Kasumi-1 (cell line): ENCODE measurements at places on chromosomes 7 and 10.
A peak's percentile ranks its signal among the peaks of the same experiment; 100 is the strongest.

- no peak for DNase-seq
Observed at GRCh38 chr7:39271402-39271801, 293.7 kb downstream of the POU6F2 start.

GRCh38 chr7:98324782-98325181 is 43.3 kb downstream of the BRI3 start:
- DNase-seq: no peak

DNA sequence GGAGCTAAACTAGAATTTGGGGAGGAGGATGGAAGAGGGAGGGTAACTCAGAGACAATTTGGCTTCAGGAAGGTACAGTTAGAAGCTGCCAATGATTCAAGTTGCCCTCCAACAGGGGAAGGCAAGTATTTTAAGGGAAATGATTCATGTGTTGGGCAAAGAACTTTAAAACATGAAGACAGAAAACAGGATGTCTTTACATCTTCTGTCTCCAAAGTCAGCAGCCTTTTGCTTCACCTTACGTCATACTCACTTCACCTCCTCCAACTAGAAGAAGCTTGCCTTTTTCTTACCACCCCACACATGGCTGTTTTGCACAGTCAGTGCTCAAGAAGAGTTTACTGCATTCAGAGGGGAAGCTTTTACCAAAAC is 36.1 kb downstream of the PPP1R3C start:
- DNase-seq: peak; percentile 13

- peak; percentile 92 for DNase-seq
Observed at GRCh38 chr7:138886501-138886917, 88.5 kb upstream of the ATP6V0A4 start.

DNA sequence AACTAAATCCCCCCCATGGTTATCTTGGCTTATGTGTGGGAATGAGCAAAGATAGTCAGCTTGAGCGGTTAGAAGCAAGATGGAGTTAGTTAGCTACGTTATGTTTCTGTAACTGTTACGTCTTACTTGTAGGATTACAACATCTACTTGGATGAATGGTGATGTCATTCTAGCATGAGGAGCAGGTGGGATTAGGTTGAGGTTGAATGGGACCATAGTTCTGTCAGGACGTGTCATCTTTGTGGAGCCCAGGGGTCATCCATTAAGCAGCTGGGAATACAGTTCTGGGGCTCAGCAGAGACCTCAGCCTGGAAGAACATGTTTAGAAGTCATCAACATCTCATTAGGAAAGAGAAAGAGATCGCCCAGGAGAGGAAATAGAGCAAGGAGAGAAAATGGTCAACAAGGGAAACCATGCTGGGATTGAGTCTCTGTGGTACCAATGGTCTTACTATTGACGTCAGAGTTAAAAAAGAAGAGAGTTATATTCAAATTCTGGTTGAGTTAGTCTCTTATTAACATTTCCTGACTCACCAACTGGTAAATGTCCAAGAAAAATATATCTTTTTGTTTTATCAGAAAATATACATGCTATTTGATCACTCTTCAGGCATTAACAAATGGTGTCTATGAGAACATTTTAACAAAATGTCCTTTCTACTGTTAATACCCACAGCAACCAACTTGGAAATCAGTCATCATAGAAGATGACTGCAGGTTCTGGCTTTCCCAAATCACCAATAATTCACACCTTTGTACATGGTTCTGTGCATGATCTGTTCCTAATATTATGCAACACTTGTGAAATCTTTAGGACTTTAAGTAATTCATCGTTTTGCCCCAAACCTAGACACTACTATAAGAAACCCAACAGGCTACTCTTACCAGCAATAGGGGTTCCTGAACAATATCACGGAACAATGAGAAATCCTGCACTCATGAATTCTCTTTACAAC is 96.9 kb downstream of the KIAA1217 start:
- DNase-seq: no peak

GRCh38 chr10:58972576-58973234 is 203.7 kb upstream of the PHYHIPL start:
- DNase-seq: no peak

GRCh38 chr7:150803161-150803860 is 2.7 kb downstream of the TMEM176A start:
- DNase-seq: no peak

- DNase-seq: no peak
Observed at GRCh38 chr10:58356756-58357155, 21.9 kb downstream of the UBE2D1 start.

DNA sequence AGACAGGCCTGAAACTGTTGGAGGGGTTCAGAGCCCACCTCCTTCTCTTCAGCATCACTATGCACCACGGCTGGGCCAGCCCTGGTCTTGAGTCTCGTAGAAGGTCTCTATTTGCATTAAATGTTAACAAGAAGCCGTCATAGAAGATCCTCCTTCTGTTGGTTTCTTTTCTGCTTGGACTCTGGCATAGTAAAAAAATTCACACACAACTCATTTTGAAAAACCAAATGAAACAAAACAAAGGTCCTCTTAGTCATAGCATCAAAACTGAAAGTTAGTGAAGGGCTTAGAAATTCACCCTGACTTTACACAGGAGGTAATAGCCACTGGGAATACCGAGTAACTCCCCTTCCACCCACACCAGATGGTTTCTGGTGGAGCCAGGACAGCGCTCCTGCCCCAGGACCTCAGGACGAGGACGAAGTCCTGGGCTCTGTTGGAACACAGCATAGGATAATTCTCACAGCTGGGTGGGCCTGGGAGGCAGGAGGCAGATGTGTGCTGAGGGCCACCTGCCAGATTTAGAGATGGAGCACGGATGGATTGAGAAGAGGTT is 248.4 kb upstream of the KLF6 start:
- no peak for DNase-seq

GRCh38 chr10:21169271-21169670 is 272.2 kb upstream of the NEBL start:
- DNase-seq: no peak

GRCh38 chr10:8912108-8912507 is 857.6 kb downstream of the GATA3 start:
- DNase-seq: no peak

- no peak for DNase-seq
Observed at GRCh38 chr7:28774261-28774988, 183.7 kb downstream of the TRIL start.

DNA sequence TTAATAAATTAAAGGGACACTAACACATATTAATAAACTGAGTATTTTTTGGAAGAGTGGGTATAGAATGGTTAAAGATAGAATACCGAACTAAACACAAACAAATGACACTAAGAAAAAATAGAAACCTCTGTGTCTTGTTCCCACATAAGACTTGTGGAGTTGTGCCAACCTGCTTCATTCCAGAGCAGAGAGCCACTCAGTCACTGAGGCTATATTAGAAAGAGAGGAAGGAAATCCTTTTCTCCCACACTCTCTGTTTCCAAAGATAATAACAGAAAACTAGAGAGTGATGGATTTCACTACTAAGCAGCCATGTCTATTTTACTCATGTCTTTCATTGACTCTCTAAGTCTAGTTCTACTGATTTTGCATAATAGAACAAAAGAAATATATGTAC is 26.0 kb downstream of the CTNNA3 start:
- DNase-seq: no peak

- DNase-seq: no peak
Observed at GRCh38 chr10:680745-681144, 8.7 kb downstream of the DIP2C start.

- peak; percentile 99 for DNase-seq
Observed at GRCh38 chr7:155205368-155206317, 92.0 kb upstream of the INSIG1 start.

- no peak for DNase-seq
Observed at GRCh38 chr10:35413985-35414861, 77.9 kb downstream of the CCNY start.

DNA sequence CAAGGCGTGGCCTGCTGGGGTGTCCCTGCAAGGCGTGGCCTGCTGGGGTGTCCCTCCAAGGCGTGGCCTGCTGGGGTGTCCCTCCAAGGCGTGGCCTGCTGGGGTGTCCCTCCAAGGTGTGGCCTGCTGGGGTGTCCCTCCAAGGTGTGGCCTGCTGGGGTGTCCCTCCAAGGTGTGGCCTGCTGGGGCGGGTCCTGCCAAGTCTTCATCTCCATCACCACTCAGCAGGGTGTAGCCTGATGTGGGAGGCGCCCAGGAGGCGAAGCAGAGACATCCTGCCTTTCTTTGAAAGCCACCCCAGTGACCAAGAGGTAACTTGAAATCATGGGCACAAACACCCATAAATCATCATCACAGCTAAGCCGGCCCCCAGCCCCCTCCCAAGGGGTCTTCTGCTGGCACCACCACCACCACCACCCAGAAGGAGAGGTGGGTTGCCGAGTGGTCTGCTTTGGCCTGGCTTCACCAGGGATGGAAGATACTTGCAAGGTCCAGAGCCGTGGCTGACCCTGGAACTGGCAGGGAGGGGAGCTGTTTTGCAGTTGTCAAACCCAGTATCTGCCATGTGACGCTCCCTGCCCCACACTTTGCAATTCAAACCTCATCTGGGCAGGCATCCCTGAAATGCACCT is 190.6 kb downstream of the EBF3 start:
- no peak for DNase-seq

GRCh38 chr7:1358376-1359050 is 100.8 kb downstream of the MICALL2 start:
- no peak for DNase-seq

- peak; percentile 100 for DNase-seq
Observed at GRCh38 chr7:36152756-36153570, at the start of gene EEPD1. Gene EEPD1, plus strand, starts transcription at chr7:36153254. Its CDS starts 1,071 bp downstream, at chr7:36154325.

DNA sequence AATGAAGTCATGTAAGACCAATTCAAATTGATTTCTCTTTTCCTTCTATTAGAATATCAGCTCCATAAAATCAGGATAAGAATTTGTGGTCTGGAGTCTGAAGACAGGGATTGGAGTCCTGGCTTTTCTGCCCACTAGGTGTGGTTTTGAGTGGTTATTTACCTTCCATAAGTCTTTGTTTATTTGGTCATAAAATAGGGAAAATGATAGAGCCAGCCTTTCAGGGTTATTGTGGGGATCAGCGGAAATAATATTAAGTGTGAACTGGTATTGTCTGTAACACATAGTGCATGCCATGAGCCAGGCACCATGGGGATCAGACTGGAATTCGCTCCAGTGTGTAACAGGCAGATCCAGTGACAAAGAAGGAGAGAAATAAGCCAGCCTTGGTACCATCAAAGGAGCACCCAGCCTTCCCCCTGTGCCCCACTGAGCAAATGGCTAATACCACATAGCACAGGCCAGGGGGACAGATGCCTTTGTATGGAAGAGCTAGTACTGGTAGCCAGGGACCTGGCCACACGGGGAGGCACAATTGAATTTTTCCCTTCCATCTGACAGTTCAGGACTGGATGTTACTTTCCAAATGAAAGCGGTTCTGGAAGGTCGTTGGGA is 509.7 kb upstream of the PODXL start:
- DNase-seq: no peak

- DNase-seq: no peak
Observed at GRCh38 chr10:56632537-56632936, 271.5 kb upstream of the ZWINT start.

- DNase-seq: no peak
Observed at GRCh38 chr7:33824911-33825459, 80.4 kb upstream of the BMPER start.

- DNase-seq: no peak
Observed at GRCh38 chr7:131105294-131105798, 222.3 kb upstream of the MKLN1 start.

GRCh38 chr10:78831461-78831860 is 237.3 kb upstream of the ZMIZ1 start:
- no peak for DNase-seq
